NCI-H187 treated with DMSO at 0.1 percent for 48 hours (cell line): ENCODE measurements at places on chromosomes 16 and 17.

DNA sequence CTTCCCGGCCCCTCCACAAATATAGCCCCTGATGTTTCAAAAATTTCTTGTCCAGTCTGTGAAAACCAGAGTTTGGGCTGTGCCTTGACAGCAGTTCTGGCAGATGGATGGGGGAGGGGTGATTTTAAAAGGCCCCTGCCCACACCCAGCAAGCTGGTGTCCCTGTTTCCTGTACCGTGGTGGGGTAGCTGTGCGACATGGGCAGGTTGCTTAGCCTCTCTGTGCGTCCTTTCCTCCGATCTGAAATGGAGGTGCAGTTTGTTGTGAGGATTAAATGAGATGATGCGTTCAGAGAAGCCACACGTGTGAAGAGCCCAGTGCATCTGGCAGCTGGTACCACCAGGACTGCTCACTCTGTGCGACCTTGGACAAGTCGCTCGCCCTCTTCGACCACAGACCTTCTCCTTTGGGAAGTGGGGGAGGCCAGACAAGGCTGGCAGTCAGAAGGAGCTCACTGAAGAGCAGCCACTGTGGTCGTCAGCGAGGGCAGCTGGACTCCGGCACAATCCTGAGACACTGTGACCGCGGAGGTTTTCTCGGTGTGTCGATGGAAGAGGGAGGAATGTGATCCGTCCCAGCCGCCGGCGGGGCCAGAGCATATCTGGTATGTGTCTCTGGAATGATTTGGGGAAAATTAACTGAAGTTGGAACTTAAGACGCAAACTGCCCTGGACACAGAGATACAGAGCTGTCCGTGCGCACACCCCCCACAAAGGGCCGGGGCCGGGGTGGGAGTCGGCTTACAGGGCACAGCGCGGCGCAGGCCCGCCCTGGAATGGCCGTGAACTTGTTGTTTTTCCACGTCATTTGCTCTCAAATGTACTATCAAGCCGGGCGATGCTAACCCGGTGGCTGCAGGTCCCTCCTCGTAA, 721 bp upstream of the WFIKKN2 start:
- DNase-seq, result no peak

DNA sequence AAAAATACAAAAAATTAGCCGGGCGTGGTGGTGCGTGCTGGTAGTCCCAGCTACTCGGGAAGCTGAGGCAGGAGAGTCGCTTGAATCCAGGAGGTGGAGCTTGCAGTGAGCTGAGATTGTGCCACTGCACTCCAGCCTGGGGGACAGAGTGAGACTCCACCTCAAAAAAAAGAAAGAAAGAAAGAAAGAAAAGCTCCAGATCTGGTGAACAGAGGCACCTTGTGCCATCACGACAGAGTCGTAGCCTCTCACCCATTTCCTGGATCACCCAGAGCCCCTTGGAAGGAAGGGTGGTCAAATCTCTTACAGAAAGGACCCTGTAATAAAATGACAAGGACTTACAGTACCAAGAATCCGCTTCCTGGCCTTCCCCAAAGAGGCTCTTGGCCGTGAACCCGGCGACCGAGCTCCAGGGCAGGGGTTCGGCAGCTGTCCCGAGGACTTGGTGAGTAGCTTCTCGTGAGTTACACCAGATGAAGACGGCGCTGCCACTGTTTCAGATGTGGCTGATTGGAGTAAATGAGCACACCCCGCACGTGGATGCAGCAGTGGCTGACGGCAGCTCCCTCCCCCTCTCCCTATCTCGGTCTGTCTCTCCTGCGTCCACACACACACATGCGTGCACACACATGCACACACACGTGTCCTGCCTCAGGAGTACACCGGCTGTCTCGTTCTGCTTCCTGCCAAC, 13.5 kb downstream of the LGALS3BP start:
- no peak for DNase-seq

DNA sequence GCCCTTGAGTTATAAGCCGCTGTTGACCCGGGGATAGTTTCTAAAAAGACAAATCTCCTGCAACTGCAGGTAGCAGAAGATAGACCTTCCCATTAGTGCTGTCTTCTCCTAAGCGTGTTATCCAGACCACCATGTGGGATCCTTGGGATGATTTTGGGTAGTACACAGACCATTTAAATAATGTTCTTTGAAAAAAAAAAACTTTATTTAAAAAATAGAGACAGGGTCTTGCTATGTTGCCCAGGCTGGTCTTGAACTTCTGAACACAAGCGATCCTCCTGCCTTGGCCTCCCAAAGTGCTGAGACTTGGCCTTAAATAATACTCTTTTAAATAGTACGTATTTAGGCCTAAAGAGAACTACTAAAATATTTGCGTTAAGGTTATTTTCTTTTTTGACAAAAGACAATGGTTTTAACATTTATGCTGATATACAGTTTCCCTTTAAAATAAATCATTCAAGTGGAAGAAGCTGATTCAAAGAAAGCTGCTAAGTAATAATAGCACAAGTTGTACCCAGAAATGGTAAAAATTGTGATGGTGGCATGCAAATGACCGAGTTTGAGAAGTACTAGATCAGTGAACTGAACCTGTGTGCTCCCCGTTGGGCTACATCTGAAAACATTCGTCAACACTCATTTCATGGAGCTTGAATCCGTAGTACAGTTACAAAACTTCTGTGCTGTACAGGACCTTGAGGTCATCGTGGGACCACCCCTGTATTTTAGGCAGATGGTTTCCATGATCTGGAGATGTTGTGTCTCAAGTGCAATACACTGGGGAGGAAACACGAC, 24.0 kb downstream of the SMARCE1 start:
- DNase-seq, result no peak

DNA sequence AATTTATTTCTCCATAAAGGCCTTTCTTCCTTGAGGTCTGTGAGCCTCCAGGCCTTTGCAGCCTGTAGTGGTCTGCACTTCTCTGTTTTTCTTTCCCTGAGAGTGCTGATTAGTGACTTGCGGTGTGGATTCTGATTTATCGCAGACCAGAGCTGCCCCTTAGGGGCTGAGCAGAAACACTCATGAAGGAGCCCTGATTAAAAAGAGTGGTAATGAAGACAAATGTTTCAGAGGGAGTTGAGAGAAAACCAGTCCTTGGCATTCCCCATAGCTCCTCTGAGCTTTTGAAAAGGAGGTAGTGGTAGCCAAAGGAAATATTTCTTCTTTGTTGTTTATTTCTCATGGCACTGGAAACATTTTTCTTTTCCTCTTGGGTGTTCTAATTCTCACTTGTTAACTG, 268.1 kb upstream of the TBX2 start:
- DNase-seq, result no peak

DNA sequence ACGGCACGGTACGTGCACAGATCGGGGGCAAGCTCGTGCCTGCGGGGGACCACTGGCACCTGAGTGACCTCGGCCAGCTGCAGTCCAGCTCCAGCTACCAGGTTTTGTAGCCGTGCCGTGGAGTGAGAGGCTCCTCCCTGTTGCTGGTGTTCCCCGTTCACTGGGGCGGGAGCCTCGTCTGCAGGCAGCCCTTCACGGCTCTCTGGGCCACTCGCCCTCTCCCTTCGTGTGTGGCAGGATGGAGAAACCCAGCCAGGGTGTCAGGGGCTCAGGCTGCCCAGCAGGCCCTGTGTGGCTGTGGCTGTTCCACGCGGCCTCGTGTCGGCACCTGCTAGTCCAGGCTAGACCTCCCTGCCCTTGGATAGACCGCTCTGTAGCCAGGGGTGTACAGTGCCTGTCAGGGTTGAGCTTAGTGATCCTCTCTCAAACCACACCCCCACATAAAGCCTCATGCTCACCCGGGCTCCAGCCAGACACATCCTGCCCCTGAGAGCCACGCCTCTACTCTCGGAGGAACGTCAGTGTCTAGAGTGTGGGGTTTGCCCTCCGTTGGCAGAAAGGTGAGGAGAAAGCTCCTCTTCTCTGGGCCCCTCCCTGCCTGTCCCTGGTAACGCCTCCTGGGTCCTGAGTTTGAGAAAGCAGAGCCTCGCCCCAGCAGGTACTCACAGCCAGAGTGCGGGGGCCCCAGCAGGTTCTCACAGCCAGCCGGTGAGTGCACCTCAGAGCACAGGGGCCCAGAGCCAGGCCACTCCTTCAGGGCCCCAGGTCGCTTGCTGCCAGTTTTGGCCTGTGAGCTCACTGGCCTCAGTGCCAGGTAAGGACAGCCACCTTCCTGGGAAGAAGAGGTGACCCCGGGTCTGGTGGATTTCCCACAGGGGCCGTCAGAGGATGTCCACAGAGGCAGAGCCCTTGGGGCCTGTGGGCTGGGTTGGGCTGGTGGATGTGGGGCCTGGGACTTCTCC, 27.7 kb downstream of the NME3 start:
- no peak for DNase-seq
